HEK293T (cell line): ENCODE measurements at places on chromosomes 2 and 18.

DNA sequence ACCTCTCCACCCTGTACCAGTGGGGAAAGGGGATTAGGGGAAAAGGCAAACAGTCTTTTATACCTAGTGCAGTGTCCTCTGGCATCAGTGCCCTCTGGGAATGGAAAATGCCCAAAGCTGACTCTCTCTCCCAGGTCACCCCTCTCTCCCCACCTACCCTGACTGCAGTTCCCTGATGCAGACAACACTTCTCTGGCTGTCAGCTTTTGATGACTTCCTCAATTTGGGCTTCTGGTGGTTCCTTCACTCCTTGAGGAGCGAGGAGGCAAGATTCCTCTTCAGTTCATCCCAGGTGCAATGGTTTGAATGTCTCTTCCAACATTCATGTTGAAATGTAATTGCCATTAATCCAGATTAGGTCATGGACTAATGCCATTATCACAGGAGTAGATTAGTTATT lies 19.7 kb upstream of the PPM1B start:
- DNase-seq: no peak

DNA sequence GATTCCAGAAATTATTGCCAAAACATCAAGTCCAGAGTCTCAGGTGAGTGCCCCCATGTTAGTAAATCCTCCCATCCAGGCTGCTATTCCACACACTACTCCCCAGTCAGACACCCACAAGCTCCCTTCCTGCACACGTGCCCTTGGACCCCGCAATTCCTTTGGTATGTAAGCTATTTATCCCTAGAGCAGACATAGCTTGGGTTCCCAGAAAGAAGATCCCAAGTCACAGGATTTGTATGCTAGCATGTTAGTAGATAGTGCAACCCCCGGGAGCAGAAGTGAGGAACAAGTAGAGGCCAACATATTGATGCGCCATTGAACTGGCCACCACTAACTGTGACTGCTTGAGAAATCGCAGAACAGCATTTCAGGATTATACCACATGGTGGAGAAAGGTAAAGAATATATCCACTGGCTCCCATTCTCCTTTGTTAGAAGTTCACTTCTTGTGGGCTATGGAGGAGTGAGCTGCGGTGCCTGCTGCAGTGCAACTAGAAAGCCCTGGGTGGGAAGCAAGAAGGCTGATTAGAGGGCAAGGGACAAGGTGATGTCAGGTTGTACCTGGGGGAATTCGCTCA lies 137.5 kb upstream of the CHAC2 start:
- DNase-seq: no peak

DNA sequence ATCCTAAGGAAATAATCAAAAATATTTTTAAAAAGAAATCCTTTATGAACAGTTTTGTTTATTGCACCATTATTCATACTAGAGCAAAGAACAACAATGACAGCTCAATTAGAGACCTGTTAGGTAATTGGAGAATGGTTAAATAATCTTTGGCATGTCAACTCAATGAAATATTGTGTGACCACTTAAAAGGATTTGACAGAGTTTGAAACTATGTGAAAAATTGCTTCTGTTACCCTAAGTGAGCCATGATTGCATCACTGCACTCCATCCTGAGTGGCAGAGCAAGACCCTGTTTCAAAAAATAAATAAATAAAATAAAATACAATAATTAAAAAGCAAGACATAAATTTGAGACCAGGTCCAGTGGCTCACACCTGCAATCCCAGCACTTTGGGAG lies 66.1 kb upstream of the ATP8B1 start:
- DNase-seq: no peak

DNA sequence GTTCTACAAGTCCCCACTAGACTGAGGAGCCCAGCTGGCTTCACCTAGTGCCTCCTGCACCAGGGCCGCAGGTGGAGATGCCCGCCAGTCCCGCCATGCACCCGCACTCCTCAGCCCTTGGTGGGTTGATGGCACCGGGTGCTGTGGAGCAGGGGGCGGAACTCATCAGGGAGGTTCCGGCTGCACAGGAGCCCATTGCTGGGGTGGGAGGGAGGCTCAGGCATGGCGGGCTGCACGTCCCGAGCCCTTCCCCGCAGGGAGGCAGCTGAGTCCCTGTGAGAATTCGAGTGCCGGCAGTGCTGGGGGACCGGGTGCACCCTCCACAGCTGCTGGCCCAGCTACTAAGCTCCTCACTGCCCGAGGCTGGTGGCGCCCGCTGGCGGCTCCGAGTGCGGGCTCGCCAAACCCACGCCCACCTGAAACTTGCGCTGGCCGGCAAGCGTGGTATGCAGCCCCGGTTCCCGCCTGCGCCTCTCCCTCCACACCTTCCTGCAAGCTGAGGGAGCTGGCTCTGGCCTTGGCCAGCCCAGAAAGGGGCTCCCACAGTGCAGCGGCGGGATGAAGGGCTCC lies 252.7 kb upstream of the TCF4 start:
- no peak for DNase-seq

DNA sequence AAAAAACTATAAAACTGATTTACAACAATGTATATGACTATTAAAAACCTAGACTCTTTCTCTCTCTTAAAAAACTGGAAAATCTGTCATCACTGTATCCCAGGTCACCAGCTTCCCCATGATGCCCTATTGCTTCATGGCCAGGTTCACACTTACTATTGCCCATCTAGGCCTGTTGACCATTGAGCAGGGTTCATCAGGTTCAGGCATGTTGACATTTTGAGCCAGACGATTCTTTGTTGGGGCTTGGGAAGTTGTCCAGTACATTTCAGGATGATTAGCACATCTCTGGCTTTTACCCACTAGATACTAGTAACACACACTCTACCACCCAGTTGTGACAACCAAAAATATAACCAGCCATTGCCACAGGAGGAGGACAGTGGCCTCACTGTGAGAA lies 26.9 kb upstream of the RAB27B start:
- no peak for DNase-seq

DNA sequence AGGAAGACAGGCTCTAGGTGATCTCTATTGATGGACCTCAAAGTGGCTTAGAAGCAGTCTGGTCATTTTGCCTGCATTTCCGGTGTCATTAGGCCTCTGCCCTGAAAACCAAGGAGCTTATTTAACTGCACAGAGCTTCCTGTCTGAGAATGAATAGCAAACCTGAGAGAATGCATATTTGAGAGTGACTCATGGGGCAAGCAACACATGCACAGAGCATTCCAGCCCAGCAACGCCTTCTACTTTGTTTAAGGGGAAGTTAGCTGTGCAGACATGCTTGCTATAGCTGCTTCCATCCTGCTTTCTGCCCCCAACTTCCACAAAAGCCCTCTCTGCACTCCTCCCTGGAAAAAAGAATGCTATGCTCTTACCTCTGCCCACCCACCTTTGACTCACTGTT lies 232.8 kb downstream of the GRB14 start:
- DNase-seq: no peak

GRCh38 chr2:111620281-111620680 lies 263.7 kb downstream of the ANAPC1 start:
- DNase-seq: no peak

GRCh38 chr2:9404451-9404850 lies 18.9 kb downstream of the ITGB1BP1 start:
- no peak for DNase-seq

DNA sequence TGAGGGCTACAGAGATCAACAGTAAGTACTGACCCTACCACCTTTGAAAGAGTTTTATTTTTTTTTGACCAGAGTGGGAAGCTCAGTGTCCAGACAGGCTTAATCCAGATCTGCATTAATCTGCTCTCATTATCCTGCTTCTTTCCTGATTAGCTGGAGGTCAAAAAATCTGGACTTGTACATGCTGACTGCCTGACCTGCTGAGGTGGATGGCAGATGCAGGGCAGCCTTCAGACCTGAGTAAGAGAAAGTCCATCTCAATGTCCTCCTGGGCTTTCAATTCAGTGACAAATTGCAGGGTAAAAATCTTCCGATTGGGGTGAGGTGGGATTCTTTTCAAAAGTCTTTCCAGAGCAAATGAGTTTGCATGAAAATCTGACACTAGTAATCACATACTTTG lies 998.8 kb upstream of the PIK3C3 start:
- DNase-seq: no peak

DNA sequence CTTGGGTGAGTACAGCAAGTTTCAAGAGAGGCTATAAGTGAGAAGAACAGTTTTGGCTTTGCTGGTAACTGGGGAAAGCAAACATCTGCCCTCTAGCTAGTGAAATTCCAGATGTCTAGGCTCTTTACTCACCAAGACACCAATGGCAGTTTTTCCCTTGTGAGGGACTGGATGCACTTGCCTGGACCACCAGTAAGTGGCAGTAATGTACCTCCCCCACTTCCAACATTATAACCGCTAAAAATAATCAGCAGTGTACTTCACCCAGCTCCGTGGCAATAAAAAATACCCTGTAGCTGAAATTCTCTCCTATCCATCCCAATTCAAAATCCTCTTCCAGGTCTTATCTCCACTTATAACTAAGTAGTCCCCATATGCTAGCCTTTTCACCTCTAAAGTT lies 383.9 kb downstream of the ARHGAP15 start:
- peak; percentile 65 for DNase-seq
